Mucosa of gallbladder (tissue), 1 donor: ENCODE measurements at places on chromosomes 3 and 15. TPM values are rescaled to one million over a fixed set of nuclear protein-coding genes. Genes with fewer than 3 reads are reported as not detected.

DNA sequence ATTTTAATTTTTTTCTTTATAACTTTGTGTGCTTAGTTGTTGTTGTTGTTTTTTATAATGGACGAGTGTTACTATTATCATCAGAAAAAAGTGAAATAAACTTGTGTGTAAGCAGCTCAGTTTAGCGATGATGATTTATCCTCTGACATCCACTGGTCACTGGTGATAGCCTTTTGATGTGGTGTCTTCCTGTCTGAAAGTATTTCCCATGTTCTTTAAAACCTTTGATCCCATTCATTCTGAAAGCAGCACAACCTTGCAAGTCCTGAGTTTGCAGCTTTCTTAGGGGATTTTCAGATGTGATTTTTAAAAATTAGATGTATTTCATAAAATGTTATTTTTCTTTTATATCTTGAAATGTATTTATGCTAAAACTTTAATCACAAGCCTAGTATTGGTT lies 85.9 kb upstream of the ZPLD1 start:
- DNase-seq, result no peak

- DNase-seq, result no peak
Measured at GRCh38 chr3:116040152-116040551, 405.1 kb downstream of the LSAMP start.

- DNase-seq, result no peak
Measured at GRCh38 chr3:133121450-133121849, 83.3 kb downstream of the TMEM108 start.

Gene SELENOK
- 52.2 TPM for total RNA-seq

Gene LIPC
- total RNA-seq, result 0.58 TPM

Gene FGF12
- total RNA-seq, result 1.4 TPM

Gene SLC22A13
- 0.95 TPM for total RNA-seq

Gene LRRN1
- total RNA-seq, result 33.0 TPM

Gene GOLGA6L24
- not detected for total RNA-seq

DNA sequence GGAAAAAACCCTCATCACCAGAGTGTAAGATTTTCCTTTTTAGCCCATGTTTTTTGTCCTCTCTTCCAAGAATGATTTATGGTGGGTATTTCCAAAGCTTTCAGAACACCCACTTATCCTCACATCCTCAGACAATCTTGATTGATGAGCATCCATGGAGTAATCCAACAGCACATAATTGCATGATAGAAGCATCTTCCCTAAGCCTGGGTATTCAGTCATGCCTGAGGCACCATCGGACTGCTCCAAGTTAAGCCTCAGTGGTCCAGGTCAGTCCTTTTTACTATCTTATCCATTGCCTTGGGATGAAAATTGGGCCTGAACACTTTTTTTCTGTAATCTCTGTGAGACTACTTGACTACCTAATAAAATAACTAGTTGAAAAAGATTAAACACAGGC lies 676.0 kb upstream of the SEMA6D start:
- DNase-seq, result no peak
